ENCODE measurements at places on chromosomes 2 and 18.

DNA sequence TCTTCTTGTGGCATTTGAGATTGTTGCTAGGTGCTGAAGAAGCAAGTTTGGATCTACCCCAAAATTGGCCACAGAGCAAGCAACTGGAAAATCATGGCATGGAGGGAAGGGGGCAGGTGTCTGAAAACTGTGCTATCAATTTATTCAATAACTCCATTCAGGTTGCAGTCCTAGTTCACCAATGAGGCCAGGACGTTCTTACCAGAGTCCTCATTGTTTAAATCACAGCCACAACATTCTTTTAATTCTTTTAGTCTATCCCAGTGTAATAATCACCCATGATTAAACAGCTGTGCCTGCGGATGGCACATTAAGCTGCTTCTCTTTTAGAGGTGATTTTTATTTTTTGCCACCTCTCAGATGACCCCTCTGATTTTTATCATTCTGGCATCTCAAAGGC, 103.5 kb downstream of the ANKRD44 start:
- DNase-seq: no peak

DNA sequence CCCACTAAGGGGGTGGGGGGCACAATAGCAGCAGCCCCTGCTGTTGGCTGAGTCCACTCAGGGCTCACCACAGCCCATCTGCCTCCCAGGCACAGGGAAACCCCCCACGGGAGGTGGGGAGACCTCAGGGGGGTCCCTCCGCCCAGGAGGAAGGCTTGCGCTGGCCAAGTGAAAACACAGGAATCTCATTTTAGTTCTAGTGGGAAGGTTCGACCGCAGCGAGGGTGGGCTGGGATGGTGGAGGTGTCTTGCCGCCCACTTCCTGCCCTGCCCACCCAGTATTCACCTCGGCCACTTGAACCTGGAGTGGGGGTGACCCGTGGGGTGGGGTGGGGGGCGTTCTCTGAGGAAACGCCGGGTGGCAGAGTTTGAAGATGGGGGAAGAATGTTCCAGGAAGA, 6.9 kb upstream of the BOK start:
- no peak for DNase-seq

DNA sequence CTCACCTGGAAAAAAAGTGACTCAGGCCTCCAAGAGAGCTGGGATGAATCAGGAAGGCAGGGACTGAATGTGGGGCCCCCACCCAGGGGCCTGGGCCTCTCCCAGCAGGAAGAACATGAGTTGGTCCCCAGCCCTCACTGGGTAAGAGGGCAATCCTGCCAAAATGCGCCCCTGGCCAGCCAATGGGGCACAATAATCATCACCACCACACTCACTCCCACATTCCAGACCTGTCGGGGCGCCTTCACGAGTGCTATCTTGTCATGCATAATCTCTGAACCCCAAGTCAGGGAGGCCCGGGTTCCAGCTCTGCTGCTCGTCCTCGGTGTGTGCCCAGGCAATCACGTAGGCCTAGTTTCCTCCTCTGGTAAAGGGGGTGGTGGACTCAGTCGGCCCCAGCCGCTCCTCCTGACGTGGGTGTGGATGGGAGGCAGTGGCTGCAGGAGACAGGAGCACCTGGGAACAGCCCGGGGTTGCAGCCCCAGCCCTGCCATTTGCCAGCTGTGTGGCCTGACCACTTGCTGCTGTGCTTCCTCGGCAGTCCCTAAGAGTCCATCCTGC, 115.1 kb downstream of the CYP26B1 start:
- DNase-seq: no peak

- no peak for DNase-seq
These were observed 269.2 kb downstream of the FIGN start for GRCh38 chr2:163466331-163467250.

DNA sequence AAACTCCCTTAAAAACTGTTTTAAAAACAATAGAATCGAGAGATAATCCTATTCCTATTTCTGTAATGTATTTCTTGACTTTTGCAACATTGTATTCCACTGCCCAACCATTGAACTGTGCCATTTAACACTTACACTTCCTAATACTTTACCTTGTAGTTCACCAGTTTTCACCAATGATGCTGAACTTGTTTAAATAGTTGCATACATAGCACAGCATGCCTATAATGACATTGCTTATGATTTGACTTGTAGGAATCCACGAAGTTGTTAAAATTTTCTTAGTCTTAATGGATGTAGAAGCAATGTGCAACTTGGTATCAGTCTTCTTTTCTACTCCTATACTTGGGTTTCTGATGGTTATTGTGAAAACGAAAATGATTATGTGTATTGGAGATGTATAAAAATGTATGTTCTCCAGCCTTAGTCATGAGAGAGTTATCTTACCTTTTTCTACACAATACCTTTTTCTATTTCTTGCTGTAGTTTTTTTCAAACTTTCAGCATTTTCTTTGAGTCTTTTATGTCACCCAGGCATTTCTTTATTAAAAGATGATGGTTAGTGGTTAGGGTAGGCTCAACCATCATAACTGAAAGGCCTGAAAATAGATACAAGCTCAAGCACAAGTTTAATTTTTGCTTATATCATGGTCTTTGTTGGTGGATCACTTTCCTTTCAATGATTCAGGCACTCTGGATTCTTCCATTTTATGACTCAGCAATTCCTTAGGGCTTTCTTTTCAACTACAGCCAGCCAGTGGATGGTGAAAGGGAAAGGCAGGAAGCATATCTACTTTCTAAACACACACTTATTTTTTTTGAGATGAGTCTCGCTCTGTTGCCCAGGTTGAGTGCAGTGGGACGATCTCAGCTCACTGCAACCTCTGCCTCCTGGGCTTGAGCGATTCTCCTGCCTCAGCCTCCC, 9.4 kb downstream of the GPD2 start:
- DNase-seq: no peak

DNA sequence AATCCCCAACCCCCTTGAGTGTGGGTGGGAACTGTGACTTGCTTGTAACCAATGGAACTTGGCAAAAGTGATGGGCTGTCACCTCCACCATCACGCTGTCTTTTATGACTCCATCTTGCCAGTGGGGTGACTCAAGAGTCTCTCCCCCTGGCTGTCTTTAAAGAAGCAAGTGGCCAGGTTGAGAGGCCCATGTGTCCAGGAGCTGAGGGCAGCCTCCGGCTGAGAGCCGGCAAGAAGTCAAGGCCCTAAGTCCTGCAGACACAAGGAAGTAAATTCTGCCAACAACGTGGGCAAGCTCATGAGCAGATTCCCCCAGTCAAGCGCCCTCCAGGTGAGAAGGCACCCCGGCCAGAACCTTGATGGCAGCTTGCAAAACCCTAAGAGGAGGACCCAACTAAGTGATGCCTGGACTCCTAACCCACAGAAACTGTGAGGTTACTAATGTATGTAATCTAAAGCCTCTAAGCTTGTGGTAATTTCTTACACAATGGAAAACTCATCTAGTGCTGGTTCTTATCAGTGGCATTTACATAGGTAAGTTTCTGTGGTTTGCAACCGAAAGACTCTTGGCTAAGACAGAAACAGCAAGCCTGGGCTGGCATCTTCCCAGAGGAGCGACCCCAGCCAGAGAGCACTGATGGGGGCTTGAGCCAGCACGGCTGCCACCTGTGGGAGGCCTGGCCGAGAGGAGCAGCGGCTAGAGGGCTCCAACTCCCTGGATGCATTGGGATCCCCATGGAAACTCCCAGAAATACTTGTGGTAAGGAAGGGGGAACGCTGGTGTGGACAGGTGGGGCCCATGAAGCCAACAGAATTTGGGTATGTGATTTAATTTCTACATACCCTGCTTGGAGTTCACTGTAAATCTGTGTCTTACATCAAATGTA, 49.3 kb downstream of the CIB4 start:
- no peak for DNase-seq

GRCh38 chr2:85377083-85377482, 22.5 kb downstream of the ELMOD3 start:
- DNase-seq: no peak

DNA sequence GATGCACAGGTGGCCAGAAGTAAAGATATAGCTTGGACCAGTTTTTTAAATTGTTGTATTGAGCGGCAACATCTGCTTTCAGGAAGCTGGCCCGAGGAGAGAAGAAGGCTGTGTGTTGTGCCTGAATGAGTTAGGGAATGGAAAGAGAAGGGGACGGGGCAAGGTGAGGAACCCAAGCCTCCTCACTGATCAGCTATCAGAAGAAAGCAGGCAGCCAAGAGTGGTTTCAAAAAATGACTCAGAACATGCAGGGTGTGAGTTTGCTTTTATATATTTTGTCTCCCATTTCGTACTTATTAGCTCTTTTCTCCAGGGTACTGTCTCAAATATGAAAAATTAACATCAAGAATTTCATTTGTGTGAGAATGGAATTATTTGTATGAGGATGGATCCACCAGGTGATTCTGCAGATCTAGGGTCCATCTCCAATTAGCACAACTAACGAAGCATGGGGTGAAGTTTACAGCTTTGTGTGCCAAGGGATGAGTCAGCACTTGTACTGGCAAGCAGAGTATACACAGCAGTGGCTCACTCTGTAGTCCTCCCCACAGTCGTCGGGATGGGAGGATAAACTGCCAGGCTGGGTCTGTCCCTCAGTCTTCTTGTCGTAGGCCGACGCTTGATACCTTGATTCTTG, 175.7 kb downstream of the PIEZO2 start:
- no peak for DNase-seq

GRCh38 chr2:173254659-173255058, 100.0 kb upstream of the CDCA7 start:
- DNase-seq: no peak

- no peak for DNase-seq
These were observed 2.9 kb downstream of the TGOLN2 start for GRCh38 chr2:85324639-85325465.

- DNase-seq: no peak
These were observed 55.2 kb downstream of the TNP1 start for GRCh38 chr2:216804357-216805350.

DNA sequence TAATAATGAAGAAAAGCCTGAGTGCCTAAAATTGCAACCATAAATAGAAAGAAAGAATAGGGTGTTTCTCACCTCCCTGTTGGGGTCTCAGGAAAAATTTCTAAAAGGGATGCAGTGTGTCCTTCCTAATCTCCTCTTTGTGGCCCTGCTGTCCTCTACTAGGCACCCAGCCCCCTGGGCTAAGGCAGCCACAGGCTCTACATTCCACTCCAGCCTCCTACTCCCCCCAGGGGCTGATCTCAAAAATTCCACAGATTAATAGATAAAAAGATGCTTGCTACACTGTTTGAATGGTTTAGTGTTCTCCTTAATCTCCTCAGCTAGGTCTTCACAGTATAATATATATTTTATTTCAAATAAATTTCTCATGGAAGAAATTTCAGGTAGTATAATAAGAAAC, 17.6 kb downstream of the SATB2 start:
- DNase-seq: no peak

- no peak for DNase-seq
These were observed 17.3 kb upstream of the TTR start for GRCh38 chr18:31574359-31574758.

GRCh38 chr2:107337209-107337898, 451.4 kb upstream of the ST6GAL2 start:
- DNase-seq: no peak

DNA sequence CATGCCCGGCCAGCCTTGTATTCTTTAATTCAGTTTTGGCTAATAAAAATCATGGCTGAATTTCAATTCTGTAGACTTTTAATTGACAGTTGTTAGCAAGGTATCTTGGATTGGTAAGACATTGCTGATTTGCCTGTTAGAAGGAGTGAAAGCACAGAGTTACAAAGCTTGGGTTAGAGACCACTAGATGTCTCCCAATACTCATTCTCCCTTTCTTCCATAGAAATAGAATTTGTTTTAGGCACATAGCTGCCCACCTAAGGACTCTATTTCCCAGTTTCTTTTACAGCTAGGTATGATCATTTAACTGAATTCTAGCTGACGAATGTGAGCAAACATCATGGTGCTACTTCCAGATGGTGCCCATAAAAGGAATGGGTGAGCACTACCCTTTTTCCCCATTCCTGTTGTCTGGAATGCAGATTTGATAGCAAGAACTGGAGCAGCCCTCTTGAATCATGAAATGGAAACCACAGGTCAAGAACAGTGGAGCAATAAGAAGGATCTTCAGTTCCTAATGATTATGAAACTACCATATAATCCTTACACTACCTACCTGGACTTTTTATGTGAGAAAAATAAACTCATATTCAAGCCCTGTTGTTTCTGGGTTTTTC, 17.5 kb downstream of the PECR start:
- no peak for DNase-seq

DNA sequence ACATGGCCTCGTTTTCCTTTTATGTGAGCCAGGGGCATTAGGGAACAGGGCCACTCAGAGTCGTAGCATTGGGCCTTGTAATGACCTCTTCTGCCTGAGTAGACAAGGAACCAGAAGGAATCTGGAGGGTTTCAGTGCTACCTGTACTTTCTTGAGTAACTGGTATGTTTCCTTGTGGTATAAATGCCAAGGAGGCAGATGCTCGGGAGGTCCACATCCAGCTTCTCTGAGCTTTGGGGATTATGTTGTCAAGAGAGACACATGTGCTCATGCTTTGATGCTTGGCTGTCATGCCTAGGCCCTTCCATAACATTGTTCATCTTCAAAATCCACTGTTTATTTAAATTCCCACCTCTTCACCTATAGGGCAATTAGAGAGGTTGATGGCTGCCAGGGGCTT, 26.3 kb downstream of the FOSL2 start:
- DNase-seq: no peak

DNA sequence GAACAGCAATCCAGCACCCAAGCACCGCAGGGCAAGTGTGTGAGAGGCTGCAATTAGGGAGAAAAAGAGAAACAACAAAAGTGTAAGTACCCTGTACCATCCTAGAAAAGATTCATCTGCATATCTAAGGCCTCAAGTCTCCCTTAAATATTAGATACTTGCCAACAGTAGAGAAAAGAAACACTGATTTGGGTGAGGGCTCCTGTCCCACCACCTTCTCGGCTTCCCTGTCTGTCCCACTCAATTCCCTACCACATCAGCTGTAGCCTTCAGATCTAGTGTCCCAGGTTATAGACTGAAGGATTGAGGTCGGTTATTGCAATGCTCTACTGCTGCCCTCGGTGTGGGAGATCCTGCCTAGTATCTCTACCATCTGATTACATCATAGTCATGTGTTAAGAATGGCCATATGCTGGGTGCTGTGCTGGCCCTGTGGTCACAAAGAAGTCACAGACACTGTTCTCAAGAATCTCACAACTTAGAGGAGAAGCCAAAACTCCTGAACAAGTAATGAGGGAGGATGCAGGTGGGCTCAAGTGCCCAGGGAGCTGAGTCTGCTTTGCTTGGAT, 2.5 kb downstream of the RAX start:
- DNase-seq: no peak

- DNase-seq: no peak
These were observed 8.2 kb downstream of the DLX2 start for GRCh38 chr2:172094294-172095145.
